ENCODE measurements at places on chromosomes 3 and 15.

GRCh38 chr3:125200731-125201139 lies 11.8 kb downstream of the SLC12A8 start:
- DNase-seq, result no peak

DNA sequence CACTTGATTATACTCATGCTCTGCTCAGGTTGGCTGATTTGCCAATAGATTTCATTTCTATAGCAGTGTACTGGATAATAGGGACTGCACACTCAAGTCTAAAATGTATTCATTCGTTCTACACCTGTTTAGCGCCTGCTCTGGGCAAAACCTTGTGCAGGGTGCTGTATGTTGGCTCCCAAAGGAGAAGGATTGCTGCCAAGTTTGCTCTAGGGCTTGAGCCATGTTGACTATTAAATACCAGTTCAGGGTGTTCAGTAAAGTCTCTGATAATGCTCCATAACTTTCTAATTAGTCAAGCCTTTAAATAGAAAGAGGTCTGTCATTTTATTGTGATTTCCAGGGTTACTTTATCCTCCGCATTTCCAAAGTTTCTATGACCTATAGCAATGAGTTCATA lies 470.2 kb downstream of the MAGI1 start:
- DNase-seq, result no peak

- DNase-seq, result no peak
These were observed 23.6 kb upstream of the CAV3 start for GRCh38 chr3:8709801-8710507.

DNA sequence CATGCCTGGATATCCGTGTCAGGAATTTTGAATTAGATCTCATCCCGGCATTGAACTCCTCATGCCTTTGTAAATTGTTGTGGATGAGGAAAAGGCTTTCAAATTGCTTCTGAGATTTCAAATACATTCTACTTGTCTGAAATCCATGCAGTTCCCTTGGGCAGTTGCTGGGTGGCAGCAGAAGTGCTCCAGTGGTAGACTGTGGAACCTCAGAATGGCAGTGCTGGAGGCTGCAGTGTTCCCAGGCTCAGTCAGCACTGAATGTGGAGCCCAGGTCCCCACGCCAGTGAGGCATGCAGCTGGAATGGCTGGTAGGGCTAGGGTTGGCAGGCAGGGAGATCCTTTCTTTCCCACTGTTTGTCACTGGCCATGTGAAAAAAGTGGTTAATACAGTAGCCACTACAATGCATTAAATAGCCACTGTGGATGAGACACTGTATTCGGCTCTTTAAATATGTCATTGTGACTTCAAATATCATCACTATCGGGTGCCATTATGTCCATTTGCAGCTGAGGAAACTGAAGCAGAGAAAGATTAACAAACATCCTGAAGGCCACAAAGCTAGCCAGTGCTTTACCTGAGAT lies 98.6 kb downstream of the TPRG1 start:
- peak; percentile 87 for DNase-seq

- no peak for DNase-seq
These were observed 591.2 kb downstream of the RSL24D1 start for GRCh38 chr15:54605556-54605955.

DNA sequence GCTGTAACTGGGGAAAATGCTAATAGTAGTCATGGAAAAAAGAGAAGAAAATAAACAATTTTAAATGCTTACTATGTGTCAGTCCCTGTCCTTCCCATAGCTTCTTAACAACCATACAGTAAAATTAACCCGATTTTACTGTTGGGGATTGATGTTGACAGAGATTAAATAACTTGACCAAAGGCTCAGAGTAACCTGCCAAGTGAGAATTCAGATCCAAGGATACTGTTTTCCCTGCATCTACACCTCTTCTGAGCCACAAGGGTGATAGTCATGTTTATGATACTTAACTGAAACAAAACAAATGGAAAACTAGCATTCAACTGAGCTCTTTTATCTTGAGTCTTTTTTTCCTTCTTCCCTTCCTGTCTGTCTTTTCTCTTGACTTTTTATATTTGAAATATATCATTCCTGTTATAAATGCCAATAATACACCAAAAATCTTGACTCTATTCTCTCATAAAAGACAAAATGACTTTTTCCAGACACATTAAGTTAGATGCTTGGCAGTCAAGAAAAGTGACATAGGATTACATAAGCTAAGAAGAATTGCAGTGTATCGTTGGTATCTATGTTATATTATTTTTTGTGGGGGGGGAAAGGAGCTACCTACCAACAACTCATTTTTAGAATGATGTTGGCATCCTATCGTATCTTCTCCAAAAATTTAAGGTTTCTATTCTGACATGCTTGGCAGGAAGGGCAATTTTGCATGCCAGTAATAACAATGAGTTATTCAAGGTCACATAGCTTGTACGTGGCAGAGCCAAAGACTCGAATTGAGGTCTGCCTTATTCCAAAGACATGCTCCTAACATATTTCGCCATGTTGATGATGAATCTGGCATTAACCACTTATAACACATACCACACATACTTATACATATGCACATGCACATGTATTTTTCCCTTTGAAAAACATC lies 306.6 kb upstream of the KCNH8 start:
- no peak for DNase-seq

- DNase-seq, result no peak
These were observed 15.5 kb downstream of the TATDN2 start for GRCh38 chr3:10263646-10264363.

GRCh38 chr15:47586653-47587224 lies 130.6 kb upstream of the SEMA6D start:
- DNase-seq, result peak; percentile 97
